ENCODE measurements at places on chromosomes 6 and 20. TPM values are rescaled to one million over a fixed set of nuclear protein-coding genes. Genes with fewer than 3 reads are reported as not detected.

PPIL6 gene
- total RNA-seq = 0.56 TPM

PRKN gene
- total RNA-seq = 2.8 TPM

RAD21L1 gene
- 0.21 TPM for total RNA-seq

RSPO4 gene
- not detected for total RNA-seq

GHRH gene
- not detected for total RNA-seq

HACE1 gene
- 17.7 TPM for total RNA-seq

NMBR gene
- total RNA-seq = not detected

PLEKHG1 gene
- total RNA-seq = 25.0 TPM

AIF1 gene
- total RNA-seq = 68.7 TPM

PRDM1 gene
- total RNA-seq = 25.2 TPM

FAM184A gene
- 18.5 TPM for total RNA-seq

LZTS3 gene
- 3.1 TPM for total RNA-seq

BCLAF1 gene
- total RNA-seq = 151 TPM

NUP43 gene
- 66.6 TPM for total RNA-seq

ADTRP gene
- total RNA-seq = 62.4 TPM

B3GAT2 gene
- not detected for total RNA-seq

PRR18 gene
- not detected for total RNA-seq

TXLNB gene
- total RNA-seq = 0.19 TPM

ID4 gene
- total RNA-seq = not detected

HSPA1L gene
- total RNA-seq = 3.1 TPM

TMEM217 gene
- 6.8 TPM for total RNA-seq

OR12D2 gene
- not detected for total RNA-seq

CLPSL1 gene
- total RNA-seq = not detected

MACROD2 gene
- not detected for total RNA-seq

PRL gene
- total RNA-seq = not detected

RFX6 gene
- not detected for total RNA-seq

MEP1A gene
- total RNA-seq = not detected

Measured in activated T-cell treated with anti-CD3 and anti-CD28 coated beads, Interleukin-2, amount 50 U/mL, for 72 hours (primary cell).